ENCODE measurements at places on chromosomes 2 and 18. TPM values are rescaled to one million over a fixed set of nuclear protein-coding genes. Genes with fewer than 3 reads are reported as not detected.

Gene TMEM198
- 0.60 TPM for total RNA-seq

Gene REG1B
- total RNA-seq: not detected

Gene TCF23
- total RNA-seq: not detected

Gene CDH20
- total RNA-seq: not detected

Gene FAHD2A
- 29.2 TPM for total RNA-seq

Gene PJVK
- total RNA-seq: 0.99 TPM
